ENCODE measurements at places on chromosomes 16 and 17.

DNA sequence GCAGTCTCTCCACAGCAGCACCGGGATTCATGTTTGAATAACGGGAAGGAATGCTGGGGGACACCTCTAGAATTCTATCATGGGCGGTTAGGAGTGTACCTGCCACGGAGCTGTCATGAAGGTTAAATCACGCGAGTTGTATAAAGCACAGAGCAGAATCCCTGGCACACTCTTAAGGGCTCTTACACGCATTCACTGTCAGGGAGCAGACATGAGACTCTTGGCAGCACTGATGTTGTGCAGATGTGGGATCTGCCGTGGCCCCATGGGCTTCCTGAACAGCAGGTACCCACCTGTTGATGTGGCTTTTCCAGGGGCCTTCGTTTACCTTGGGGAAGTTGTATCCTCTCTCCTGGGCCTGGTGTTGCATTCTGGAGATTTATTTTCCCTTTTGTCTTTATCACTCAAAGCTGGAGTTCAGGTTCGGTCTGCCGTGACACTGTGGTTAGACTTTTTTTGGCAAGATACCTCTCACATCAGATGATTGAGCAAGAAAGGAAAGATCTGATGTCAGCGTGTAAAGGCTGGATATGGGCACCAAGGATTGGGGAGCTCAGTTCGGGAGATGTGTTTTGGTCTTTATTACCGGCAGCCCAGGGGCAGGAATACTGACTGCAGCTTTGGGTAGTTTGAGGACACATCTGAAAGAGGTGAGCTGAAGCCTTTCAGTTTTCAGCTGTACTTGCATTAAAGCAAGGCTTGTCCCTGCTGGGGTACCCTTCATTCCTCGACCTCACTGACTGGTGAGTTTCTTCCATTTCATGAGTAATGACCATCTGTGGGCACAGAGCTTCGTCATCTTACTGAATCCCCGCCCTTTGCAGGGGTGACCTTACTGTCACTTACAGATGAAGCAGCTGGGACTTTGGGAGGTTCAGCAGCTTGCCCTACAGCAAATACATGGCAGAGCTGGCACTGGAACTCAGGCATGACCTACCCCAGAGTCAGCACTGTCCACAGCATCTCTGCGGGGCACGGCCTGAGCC, 19.3 kb downstream of the KNOP1 start:
- no peak for DNase-seq

DNA sequence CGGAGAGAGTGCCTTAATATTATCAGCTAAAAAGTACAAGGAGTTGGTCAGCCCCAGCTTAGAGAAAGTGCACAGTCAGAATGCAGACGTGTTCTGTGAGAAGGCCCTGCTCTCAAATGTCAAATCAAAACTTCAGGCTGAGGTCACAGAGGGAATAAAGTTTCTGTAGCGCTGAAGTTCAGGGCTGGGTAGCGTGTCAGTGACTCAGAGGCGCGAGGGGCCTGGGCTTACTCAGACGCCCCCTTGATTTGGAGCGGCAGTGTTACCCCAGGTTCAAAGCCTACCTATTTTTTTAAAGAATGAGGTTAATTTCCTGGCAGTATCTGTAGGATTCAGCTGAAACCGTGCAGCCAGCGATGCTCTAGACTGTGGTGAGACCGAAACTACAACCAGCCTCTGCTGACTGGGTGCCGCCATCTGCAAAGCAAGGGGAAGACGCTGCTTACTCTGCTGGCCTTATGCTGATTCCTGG, 4.8 kb downstream of the CIAO3 start:
- no peak for DNase-seq

GRCh38 chr17:67696347-67696746, 21.4 kb upstream of the NOL11 start:
- DNase-seq = no peak

DNA sequence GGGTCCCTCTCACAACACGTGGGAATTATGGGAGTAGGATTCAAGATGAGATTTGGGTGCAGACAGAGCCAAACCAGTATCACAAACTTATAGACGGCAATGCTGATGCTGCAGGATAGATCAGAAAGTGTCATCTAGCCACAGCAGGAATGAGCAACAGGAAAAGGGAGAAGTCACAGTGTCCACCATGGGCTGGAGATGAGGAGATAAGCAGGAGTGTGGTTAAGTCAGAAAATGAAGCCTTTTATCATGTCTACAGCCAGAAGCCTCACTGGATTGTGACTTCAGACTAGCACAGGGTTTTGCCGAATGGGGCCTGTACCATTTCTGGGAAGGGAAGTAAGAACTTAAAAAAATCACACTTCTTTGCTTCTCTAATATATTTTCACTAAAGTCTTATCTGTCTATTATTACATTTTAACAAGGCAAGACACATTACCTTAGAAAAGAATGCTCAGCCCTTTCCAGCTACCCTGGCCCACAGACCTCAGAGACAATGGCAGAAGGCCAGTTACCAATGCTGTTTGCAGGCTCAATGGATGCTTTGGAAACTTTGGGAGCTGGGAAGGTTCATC, 490.2 kb upstream of the SALL1 start:
- no peak for DNase-seq

- DNase-seq = peak; percentile 79
Measured at GRCh38 chr16:69481901-69482341, 57.5 kb downstream of the CYB5B start.

DNA sequence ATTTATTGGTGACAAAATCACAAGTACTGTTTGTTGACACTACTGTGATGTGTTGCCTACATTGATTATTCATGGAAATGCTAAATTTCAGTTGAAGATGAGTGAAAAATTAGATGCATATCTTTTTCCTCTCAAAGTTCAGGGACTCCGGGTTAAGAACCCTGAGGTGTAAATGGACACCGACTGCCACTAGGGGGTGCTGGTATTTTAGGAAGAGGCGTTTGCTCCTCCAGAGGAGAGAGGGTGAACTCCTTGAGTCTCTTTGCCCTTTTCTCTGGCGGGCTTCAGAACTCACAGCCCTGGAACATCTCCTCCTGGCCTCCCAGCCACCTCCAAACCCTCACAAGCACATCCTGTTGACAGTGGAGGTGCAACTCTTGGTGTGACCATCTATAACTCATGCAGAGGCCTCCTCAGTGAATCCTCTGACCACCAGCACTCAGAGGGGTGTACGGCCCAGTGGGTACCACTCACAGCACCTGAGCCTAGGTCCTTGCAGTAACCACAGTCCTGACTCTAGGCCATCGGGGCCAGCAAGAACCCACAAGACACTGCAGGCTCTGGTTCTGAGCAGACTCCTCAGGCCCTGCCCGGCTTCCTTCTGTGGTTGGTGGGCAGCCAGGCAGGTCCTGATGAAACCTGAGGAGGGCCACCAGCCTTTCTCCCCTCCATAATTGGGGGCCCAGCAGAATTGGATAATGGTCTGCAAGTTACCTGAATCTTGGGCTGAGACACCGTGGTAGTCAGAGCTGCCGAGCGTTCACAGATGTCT, 26.2 kb upstream of the PIK3R5 start:
- peak; percentile 53 for DNase-seq

GRCh38 chr16:67694611-67695010, 24.5 kb downstream of the GFOD2 start:
- no peak for DNase-seq

- no peak for DNase-seq
Measured at GRCh38 chr16:54444851-54445458, 158.4 kb upstream of the IRX3 start.

DNA sequence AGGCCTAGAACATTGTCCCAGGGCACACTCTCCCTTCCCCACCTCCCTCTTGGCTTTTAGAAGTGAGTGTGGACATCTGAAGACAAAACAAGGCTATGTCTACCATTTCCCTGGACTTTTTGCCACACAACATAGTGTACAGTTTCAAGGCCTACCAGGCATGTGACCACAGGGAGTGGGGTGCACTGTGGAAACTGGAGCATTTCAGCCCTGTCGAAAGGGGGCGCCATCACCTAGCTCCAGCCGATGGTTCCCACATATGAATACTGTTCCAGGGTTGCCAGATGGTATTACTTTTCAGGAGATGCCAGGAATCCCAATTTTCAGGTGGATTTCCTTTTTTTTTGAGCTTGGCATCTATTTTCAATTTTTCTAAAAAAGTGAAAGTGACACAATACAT, 140.7 kb downstream of the KATNIP start:
- DNase-seq = no peak

Data from hindlimb muscle (tissue), 1 donor.